ENCODE measurements at places on chromosomes 6 and 20. TPM values are rescaled to one million over a fixed set of nuclear protein-coding genes. Genes with fewer than 3 reads are reported as not detected.

- no peak for DNase-seq
Measured at GRCh38 chr6:24949020-24949569, 13.3 kb upstream of the RIPOR2 start.

The PSORS1C1 gene
- total RNA-seq = 1.1 TPM

DNA sequence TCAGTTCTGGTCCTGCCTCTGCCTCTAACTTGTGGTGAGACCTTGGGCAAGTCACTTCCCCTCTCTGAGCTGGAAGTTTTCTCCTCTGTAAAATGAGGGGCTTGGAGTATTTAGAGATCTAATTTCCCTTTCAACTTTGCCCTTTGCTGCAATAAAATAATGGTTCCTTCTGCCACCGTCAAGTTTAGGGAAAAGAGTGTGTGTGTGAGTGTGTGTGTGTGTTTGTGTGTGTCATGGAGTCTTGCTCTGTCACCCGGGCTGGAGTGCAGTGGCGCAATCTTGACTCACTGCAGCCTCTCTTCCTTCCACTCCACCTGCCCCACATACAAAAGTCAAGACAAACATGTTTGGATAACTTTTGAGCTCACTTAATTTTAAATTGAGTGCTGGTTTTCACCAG lies 39.2 kb upstream of the PIM1 start:
- DNase-seq = peak; percentile 55

DNA sequence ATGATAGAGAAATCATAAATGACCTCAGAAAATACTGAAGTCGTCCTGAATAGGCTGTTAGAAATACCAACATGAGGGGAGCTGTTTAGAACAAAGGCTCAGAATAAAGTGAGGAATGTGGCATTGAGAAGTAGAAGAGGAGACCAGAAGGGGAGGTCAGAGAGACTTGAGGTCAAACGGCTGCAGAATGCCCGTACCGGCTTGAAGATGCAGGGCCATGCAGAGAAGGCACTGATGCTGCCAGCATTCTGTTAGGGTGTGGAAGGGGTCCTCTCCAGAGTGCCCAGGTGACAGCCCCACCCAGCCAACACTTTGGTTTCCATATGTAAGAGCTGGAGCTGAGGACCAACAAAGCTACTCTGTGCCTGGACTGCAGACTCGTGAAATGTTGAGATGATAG lies 570.9 kb downstream of the CDH26 start:
- DNase-seq = no peak

- no peak for DNase-seq
Measured at GRCh38 chr20:62488470-62488869, 12.7 kb upstream of the GATA5 start.

DNA sequence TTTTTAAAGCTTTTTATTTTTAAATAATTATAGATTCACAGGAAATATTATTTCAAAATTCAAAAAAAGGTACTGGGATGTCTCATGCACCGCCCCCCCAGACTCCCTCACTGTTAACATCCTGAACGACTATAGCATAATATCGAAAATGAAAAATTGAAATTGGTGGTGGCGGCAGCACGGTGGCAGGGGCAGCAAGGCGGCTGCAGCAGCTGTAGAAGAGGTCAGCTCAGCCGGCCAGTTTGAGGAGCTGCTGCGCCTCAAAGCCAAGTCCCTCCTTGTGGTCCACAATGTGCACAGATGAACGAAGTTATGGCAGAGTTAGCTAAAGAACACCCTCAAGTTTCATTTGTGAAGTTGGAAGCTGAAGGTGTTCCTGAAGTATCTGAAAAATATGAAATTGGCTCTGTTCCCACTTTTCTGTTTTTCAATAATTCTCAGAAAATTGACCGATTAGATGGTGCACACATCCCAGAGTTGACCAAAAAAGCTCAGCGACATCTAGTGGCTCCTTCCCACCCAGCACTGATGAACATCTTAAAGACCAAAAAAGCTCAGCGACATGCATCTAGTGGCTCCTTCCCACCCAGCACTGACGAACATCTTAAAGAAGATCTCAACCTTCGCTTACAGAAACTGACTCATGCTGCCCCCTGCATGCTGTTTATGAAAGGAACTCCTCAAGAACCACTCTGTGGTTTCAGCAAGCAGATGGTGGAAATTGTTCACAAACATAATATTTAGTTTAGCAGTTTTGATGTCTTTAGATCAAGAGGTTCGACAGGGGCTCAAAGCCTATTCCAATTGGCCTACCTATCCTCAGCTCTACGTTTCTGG lies 100.8 kb downstream of the FAM217A start:
- no peak for DNase-seq

The EIF6 gene
- total RNA-seq = 59.7 TPM

The E2F1 gene
- 3.7 TPM for total RNA-seq

DNA sequence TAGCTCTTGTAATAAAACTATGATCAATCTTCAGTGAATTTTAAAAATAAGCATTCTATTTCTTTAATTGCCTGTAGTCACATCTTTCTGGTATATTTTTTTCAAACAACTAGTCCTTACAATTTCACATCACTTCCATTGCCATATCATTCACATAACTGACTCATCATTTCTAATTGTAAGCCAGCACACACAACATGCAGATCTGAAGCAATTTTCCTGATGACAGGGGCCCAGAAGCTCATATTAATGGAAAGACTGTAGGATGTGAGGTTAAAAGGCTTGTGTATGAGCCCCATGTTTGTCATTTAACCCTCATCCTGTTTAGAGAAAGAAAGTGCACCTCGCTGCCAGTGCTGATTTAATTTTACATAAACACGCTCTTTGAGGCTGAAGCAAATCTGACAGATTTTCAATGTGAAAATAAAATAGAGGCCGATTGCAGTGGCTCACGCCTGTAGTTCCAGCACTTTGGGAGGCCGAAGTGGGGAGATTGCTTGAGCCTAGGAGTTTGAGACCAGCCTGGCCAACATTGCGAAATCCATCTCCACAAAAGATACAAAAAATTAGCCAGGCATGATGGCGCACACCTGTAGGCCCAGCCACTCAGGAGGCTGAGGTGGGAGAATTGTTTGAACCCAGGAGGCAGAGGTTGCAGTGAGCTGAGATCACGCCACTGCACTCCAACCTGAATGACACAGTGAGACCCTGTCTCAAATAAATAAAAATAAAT lies 40.1 kb upstream of the LTV1 start:
- no peak for DNase-seq
